ENCODE measurements at places on chromosomes 5 and 9.

DNA sequence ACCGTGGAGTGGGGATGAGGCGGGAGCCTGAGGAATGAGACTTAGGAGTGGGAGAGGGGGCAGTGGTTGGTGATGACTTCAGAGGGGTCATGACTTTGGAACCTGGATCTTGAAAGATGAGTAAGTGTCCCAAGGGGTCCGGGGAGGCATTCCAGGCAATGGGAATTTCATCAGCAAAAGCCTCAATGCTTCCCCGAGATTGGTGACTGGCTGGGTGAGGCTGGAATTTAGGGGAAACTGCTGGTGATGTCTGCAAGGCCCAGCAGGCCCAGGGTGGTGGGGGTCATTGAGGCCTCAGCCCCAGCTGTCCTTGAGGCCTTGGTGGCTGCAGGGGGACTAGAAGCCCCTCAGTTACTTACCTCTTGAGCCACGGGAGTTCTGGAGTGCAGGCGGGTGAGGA lies 7.5 kb downstream of the NDST1 start:
- no peak for DNase-seq

DNA sequence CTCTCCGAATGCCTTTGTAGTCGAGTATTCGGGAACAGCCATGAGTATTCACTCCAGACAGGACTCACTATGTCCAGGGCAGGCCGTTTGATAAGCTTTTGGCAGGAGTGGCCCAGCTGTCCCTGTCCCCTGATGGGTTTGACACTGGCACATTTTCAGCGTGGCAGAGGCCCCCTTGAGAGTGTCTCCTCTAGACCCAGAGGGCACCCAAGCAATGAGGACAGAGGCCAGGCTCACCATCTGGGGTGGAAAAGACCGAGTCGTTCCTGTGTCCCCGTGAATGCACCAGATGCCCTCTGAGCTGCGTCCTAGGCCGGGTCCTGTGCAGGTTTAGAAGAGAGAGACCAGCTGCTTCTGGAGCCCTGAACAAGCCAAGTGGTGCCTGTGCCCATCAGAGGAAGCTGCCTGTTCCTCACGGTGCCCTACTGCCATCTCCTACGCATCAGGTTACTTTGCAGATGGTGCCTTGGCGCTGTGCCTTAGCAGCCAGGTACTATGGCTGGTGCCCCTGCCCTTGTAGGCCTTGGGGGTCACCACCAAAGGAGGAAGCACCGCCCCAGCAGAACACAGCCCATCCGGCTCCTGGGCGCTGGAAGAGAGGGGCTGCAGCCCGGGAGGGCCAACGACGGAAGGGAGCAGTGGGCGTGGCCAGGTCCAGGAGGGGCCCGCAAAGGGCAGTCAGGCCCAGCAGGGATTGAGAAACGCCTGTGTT lies 42.4 kb downstream of the LRSAM1 start:
- DNase-seq: no peak

GRCh38 chr9:126232461-126232860 lies 94.2 kb upstream of the MVB12B start:
- no peak for DNase-seq

DNA sequence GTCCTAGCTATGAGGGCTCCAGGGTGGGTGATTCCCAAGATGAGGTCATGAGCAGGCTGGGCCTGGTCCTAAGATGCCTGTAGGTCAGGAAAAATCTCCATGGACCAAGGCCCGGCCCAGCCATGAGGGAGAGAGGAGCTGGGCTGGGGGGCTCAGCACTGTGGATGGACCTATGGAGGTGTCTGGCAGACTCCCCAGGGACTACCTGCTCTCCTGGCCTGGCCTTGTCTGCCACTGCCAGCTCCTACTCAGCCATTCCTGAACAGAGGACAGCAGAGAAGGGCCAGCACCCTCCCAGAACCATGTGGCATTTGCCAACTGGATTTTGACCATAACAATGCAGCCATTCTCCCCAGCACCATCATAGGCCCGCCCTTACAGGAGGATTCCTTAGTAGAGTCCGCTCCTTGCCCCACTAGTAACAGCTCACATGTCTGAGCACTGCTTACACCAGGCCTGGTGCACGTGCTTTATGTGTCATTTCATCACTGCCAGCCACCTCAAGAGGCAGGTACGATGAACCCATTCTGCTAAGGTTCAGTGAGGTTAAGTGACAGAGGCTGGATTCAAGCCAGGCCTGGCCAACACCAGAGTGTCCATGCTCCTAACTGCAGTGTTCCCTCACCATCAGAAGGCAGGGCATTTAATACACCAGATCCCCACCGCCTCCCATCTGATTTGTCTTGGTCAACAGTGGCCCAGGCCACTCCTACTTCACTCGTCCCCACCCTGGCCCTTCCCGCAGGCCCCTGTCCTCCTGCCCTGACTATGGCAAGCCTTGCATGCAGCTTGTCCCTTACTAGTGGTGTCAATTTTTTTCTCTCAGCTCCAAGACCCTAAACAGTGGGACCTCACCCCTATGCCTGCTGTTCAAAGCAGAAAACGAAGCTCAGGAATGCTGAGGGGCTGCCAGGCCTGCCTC lies 669 bp downstream of the IL13 start:
- DNase-seq: no peak

GRCh38 chr5:74589204-74590056 lies 51.1 kb downstream of the ENC1 start:
- no peak for DNase-seq

- no peak for DNase-seq
Observed at GRCh38 chr9:30198463-30199309, 2185.8 kb upstream of the ACO1 start.

DNA sequence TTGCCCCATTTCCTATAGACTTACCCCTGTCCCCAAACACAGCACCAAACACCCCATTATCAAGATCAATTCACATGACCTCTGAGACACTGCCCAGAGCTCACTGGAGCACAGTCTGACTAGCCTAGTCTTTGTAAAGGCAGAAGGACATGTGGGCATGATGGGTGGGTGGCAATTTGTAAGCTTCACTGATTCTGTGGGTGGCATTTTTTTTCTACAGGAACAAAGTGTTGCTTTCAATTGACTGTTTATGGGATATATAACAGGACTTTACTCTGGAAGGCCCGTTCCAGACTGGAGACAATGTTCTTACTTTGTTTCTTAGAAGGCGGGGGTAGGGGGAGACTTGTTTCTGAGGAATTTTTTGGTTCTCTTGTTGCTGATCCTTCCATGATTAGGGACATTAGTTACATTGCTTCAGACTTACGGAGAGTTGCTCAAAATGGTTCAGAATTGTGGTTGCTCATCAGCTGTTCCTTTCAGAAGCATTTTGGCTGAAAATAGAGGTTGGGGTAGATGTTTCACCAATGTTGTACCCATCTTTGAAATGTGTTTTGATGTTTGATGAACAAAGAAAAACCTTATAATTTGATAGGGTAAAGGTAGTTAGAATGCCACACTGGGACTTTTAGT lies 20.2 kb downstream of the NNT start:
- no peak for DNase-seq

DNA sequence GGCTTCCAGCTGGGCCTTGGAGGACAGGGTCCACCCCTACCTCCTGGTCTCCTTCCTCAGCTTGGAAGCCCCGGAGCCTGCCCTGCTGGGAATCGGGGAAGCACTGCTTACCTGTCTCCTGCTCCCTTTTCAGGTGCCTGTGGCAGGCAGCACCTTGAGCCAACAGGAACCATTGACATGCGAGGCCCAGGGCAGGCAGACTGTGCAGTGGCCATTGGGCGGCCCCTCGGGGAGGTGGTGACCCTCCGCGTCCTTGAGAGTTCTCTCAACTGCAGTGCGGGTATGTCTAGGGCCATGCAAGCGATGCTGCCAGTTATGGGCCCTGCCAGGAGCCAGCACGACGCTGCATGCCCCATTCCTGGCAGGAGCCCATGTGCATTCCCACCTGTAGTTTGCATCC lies 3.8 kb upstream of the CACFD1 start:
- no peak for DNase-seq

DNA sequence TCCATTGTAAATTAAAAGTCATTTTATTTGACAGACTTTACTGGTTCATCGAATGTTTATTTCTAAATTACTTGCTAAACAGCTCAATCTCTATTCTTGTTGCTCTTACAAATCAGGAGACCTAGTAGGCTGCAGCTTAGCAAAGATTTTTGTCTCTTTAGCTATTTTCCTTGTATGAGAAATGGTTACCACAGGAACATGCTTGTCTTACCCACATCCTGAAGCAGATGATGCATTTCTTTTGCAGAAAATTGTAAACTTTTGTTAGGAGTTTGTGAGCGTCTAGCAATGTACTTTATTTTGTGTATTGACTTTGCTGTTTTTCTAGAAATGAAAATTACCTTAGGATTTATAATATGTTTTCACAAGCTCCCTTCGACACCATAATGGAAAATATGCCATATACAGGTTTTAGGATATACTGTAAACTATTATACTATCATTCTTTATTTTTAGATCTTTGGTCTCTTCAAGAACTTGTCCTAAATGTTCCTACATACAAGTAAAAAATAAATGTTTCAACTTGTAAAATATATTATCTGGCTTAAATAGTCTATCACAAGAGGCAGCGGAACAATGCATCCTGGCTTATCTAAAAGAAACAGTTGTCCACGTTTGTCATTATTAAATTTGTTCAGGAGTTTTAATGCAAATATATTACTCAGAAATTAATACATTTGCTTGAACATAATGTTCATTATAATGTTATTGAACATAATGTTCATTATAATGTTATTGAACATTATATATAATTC lies 54.1 kb downstream of the SPEF2 start:
- DNase-seq: no peak

DNA sequence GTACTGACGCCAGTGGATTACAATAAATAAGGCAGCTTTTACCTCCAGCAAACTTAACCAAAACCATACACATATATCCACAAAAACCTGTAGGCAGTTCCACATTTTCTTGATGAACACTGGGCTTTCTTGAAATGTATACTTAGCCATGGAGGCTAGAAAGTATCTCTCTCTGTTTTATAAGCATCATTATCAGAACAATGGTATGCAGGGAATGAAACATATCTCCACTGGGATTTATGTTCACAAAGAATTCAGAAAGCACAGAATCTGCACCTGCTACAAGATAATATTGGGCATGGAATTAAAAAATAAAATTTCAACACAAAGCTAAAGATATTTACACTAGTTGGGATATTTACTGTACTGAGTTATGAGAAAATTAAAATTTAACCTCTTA lies 126.1 kb upstream of the RASA1 start:
- DNase-seq: no peak

DNA sequence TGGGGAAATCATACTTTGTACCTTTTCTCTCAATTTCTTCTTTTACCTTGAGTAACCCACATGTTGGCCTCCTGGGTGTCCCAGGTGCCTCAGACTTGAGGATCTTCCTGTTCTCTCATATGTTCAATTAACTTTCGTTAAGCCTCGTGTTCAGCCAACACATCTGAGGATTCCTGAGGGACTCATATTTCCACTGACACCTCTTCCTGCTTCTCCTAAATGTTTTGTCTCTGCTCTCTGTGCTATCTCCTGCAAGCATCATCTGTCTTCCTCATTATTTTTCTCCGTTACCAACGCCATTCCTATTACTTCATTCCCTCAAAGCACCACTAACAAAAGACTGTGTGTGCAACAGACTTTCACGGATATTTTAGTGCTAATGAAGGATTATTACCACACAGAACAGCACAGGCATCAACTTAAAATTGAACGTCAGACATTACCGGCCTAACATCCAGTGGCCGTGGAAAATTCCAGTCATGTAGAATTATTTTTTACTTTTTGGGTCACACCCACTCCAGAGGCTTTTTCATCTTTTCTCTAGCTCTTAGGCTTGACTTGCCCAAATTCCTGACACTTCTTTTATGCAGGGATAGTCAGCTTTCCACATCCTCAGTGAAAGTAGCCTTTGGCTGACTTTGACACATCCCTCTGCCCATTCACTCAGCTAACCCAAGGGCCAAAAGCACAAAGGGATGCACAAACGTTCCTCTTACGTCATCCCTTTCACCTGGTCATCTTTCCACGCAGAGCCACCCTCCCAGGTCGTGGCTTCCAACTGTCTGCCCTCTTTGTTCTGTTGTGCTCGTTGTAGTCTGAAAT lies 46.0 kb upstream of the OSMR start:
- no peak for DNase-seq

GRCh38 chr9:83572524-83572923 lies 34.3 kb upstream of the FRMD3 start:
- no peak for DNase-seq

DNA sequence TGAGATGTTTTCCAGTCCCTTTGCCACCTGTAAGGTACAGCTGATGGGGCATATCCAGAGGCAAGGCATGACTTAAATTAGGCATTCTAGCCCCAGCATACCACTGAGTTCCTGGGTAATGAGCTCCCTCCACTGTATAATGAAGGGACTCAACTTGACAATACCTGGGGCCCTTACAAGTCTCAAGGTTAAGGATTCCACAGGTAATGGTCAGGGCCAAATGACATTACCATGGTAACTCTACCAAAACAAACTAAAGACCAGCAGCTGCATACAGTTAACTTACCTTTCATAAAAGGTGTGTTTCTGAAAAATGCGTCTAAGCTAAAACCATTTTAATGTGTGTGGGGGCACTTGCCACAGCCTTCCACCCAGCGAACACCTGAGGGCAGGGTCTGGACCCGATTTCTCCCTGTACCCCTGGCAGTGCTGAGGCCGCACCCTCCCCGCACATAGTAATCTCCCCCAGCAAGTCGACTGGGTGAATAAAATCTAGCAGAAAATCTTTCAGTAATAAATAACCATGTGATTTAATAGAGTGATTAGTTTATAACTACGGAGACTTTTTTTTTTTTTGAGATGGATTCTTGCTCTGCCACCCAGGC lies 24.2 kb downstream of the CCDC69 start:
- no peak for DNase-seq

- DNase-seq: no peak
Observed at GRCh38 chr5:136021016-136021405, 7.8 kb upstream of the TGFBI start.

DNA sequence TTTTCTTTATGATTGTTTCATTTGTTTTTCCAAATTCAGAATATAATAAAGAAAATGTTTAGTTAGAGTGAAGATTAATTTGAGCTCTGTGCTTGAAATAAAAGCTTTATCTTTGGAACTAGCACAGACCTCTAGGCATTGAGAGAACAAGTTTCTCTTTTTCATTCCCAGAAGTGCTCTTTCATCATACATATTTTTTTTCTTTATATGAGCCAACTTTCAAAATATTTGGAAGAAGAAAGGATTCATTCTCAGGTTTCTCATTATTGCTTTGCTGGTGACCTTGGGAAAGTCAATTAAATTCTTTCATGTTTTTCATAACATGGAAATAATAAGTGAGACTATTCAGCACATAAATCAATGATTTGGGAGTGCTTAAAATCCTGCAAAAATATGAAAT lies 16.8 kb downstream of the CTXN3 start:
- DNase-seq: no peak

GRCh38 chr5:144329681-144330080 lies 159.0 kb downstream of the KCTD16 start:
- no peak for DNase-seq

Data from T-helper 22 cell (primary cell).